ENCODE measurements at places on chromosomes 16 and 17.

DNA sequence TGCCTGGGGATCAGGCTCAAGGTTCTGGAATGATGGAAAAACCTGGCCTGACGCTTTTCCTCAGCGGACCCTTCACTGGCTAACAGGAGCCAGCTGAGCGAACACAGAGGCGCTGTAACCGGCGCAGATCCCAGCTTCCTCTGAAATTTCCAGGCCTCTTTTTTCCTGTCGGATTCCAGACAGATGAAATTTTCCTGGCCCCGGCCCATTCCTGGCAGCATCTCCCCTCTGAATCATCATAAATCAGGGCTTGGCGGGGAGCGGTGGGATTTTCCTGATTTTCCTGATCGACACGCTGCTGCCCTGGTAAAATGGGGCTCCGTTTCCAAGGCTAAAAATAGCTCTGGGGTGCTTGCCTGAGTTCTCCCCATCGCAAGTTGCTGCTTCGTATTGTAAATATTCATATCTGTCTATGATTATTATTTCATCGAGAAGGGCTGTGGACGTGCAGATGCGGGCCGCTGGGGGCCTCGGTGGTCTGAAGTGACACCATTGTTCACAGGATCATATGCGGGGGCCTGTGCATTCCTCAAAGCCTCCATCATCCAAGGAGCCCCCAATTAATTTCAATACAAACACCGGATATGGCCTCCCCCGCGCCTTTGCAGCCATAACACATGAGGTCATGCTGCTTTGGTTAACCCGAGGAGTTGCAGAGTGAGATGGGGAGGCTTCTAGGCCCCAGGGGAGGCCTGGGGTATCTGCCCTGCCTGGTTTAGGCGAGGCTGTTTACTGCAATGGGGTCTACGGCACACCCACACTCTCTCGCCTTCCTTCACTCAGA is 45.8 kb upstream of the ETV4 start:
- no peak for DNase-seq

DNA sequence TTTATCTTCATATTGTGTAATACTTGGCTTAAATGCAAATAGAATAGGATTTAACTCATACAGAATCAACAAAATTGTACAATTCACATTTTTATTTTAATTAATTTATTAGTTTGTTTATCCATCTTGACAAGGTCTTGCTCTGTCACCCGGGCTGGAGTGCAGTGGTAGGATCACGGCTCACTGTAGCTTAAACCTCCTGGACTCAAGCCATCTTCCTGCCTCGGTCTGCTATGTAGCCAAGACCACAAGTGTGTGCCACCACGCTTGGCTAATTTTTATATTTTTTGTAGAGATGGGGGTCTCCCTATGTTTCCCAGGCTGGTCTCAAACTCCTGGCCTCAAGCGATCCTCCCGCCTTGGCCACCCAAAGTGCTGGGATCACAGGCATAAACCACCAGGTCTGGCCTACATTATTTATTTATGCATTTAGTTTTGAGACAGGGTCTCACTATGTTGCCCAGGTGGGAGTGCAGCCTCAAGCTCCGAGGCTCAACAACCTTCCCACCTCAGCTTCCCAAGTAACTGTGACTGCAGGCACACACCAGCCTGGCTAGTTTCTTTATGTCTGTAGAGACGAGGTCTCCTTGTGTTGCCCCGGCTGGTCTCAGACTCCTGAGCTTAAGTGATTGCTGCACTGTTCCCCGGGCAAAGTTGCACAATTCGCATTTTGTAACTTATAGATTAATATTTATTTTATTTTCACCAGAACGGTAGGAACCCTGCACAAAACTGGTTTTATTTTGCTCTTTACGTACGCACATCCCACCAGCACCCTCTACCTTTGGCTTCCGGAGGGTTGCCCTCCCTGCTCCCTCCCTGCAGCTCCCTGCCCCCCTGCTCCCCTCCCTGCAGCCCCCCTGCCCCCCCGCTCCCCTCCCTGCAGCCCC is 4.9 kb downstream of the DPEP1 start:
- DNase-seq: no peak

- DNase-seq: no peak
Measured at GRCh38 chr16:77157346-77158058, 33.5 kb upstream of the MON1B start.

DNA sequence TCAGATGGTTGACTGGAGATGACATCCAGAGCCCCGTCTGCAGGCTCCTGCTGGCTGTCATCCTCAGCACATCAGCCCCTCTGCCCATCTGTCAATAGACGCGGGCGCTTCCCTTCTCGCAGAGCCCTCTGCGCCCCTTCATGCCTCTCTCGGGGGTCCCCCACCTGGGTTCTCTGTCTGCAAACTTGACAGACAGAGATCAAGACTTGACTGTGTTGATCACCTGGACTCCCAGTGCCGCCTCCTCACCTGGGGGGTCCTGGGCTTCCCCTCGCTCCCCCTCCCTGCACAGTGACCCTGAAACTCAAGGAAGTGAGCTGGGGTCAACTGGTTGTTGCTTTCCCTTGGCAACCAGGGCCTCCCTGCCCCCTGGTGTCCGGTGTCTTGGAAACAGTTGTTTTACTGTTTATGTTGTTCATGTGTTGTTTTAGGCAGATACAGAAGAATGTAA is 31.9 kb downstream of the RNF213 start:
- DNase-seq: no peak

DNA sequence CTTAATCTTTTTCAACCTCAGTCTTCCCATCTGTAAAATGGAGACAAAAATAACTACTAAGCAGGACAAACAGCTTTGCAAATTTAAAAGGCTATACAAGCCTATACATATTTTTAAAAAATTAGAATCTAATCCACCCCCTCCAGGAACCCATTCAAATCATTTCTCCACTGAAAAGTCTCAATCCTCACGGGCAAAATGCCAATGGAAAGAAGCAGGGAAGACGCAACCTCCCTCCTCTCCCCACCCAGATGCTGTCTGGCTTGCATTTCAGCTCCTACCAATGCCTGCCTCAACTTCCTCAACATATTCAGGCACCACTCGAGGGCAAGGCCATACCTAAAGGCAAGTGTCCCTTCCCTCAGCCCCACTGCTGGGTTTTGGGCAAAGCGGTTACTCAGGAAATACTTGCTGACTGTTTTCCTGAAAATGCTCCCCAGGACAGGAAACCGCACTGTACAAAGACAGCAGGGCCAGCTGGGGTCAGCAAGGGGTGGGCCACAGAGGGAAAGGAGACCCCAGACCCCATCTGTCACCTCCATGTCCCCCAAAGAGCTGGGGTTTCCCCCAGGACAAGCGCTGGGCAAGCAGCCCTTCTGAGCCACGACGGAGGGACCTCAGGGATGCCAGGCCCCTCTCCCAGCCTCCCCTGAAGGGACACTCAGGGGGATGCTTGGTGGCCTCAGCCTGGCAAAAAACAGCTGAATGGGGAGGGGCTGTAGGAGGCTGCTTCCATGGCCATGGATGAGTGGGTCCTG is 47.7 kb upstream of the DOC2B start:
- DNase-seq: no peak

DNA sequence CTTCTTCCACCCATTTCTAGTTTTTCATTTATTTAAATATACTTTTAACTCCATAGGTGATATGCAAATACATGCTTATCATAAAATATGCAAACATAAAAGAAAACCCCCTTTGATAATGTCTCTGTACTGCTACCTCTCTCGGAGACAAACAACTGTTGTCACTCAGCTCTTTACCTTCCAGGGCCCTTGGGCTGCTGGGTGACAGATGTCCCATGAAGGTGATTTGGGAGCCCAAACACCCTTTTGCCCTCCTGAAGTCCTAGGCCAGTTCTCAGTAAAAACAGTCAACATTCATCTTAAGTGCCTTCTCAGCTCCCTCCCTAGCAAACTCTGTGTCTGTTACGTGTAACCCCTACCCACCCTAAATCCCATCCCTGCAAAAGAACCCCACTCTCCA is 37.5 kb downstream of the CHD9 start:
- DNase-seq: no peak

- no peak for DNase-seq
Measured at GRCh38 chr17:74526681-74527080, 4.6 kb downstream of the CD300LB start.

- no peak for DNase-seq
Measured at GRCh38 chr17:45256114-45256966, 5.6 kb downstream of the SPATA32 start.

- DNase-seq: no peak
Measured at GRCh38 chr17:50521514-50521913, 11.0 kb upstream of the EPN3 start.

DNA sequence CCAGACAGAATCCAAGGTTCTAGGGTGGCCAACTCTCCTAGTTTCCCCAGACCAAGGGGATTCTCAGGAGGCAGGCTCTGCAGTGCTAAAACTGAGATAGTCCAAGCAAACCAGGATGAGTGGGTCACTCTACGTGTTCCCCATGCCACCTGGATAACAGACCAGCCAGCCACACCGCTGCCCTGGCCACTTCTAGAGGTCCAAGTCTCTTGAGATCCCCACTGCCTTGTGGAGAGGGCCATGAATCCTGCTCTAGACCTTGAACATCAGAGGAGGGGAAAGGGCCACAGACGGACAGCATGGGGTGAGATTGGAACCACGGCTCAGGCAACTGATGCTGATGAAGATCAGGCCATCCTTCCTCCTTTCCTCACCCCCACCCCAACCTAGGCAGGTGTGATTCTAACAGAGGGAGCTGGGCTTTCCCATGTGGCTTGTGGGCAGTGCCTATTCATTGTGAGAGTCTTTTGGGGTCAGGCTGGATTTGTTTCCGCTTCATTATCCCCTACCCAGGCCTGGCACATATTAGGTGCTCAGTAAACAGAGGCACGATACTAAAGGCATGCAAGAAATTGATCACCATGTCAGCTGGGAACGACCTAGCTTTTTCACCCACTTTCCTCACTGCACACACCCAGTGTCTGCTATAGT is 16.8 kb upstream of the TVP23A start:
- DNase-seq: no peak

- no peak for DNase-seq
Measured at GRCh38 chr16:1637526-1637925, 25.4 kb downstream of the CRAMP1 start.

DNA sequence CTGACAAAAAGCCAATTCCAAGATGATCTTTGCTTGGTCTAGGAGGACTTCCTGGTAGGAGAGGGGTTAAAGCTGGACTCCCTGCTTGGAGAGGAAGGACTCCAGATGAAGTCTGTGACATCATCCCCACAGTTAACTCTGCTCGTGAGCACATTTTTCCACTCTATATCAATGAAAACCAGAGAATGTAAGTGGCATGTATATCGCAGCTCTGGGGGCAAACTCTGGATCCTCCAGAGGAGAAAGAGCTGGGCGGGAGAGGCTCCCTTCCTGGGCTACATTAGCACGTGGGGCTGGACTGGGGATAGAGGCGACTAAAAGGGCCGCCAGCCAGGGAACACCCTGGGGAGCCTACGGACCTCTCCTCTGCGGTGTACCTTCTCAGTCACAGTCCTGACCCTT is 34.1 kb downstream of the HIC1 start:
- DNase-seq: no peak

GRCh38 chr16:70664325-70665112 is 18.2 kb downstream of the IL34 start:
- no peak for DNase-seq

GRCh38 chr16:23301251-23302044 is 654 bp upstream of the SCNN1B start:
- no peak for DNase-seq

DNA sequence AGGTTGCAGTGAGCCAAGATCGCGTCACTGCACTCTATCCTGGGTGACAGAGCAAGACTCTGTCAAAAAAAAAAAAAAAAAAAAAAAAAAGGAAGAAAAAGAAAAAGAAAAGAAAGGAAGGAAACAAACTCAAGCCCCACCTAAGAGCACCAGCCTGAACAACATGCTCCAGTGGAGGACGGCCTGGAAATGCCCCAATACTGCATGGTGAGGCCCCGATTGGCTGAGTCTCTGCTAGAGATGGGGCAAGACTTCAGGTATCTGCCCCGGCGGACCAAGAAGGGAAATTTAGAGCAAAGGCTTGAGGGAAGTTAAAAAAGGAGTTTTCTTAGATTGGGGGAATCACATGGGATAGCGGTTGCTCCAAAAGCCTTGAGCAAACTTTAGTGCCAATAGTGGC is 10.4 kb upstream of the ZNF652 start:
- DNase-seq: no peak

GRCh38 chr17:55342800-55343585 is 78.2 kb downstream of the HLF start:
- DNase-seq: no peak

GRCh38 chr17:18182110-18182977 is 1.3 kb upstream of the ALKBH5 start:
- no peak for DNase-seq

GRCh38 chr16:6835941-6836340 is 496.7 kb upstream of the RBFOX1 start:
- DNase-seq: no peak

DNA sequence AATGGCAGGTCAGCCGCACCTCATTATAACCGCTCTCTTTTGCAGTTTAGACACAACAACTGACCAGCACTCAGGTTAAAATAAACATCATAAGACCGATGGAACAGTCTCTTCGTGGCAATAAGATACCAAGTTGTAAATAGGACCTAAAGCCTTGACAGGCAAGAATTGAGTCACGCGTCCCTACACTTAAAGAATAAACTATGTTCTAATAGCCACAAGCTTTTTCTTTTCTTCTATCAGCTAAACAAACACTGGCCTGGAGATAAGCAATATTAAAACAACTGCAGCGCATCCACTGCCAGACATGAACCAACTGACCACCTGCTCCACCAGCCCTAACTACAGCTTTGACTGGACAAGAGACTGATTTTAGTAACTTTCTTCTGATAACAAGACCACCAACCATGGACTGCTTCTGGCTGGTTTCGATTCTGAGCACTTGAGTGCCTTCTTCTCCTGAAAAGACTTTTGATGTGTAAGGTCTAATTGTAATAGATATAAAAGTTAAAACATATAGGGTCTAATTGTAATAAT is 17.5 kb downstream of the SLFN12L start:
- no peak for DNase-seq

- no peak for DNase-seq
Measured at GRCh38 chr17:28889996-28890395, 7.5 kb downstream of the FLOT2 start.

- no peak for DNase-seq
Measured at GRCh38 chr16:67454104-67454503, 23.2 kb downstream of the HSD11B2 start.

GRCh38 chr17:39738983-39739884 is 1.5 kb downstream of the GRB7 start:
- no peak for DNase-seq

GRCh38 chr17:49996121-49996494 is 1.1 kb upstream of the DLX3 start:
- no peak for DNase-seq

GRCh38 chr17:33038740-33039139 is 47.1 kb downstream of the SPACA3 start:
- DNase-seq: peak; percentile 46

- DNase-seq: no peak
Measured at GRCh38 chr17:17842111-17842876, 5.5 kb upstream of the SREBF1 start.

- DNase-seq: no peak
Measured at GRCh38 chr17:8859027-8859803, 8.3 kb downstream of the PIK3R6 start.

GRCh38 chr16:87254296-87254695 is 62.9 kb downstream of the C16orf95 start:
- no peak for DNase-seq

- DNase-seq: no peak
Measured at GRCh38 chr17:33974276-33974675, 280.8 kb upstream of the CCL2 start.
